Renal cortical epithelial cell (primary cell): ENCODE measurements at places on chromosomes 7 and 10.

GRCh38 chr10:48547981-48548380 is 56.9 kb downstream of the ARHGAP22 start:
- DNase-seq: no peak

DNA sequence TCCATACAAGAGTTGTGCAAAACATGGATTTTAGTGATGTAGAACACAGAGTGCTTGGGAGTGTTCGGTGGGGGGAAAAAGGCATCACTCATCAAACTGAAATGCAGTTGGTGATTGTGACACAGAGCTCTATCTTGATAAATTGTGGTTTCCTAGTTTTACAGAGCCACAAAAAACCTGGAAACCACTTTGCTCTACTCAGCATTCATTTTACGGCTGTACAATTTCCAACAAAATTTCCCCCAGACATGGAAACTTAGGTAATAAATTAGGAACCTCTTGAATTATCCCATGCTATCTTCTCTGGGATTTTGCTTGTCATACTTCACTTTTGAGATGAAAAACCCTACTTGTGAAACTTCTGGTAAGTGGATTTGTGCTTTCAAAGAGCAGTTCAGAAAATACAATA is 614.9 kb upstream of the FZD8 start:
- DNase-seq: no peak

- no peak for DNase-seq
These were observed 138.1 kb downstream of the ADAM22 start for GRCh38 chr7:88071994-88072714.

DNA sequence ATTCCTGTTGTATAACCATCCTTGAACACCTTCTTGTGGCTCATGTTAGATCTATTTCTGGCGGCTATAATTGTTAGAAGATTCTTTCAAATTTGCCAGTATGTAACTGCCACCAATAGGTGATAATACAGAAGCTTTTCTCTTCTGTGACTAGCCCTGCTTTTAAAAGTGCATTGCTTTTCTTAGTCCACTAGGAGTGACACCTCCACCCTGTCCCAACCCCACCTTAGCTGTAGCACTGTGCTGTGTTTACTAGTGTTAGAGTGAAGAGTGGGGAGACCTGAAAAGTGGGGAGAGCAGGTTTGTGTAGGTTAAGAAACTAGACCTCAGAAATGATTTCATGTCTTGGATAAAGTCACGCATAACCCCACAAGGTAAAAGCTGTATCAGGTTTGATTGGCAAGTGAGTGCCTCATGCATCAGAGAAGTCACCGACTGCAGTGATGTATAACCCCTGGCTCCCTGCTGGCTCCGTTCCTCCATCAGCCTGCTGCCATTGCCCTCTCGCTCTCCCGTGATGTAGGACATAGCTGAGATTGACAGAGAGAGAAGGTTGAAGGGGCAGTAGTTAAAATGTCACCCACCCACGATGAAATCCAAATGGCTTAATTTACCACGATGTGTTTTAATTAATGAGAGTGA is 12.5 kb downstream of the NPVF start:
- DNase-seq: no peak

- no peak for DNase-seq
These were observed 392.1 kb upstream of the PODXL start for GRCh38 chr7:131948434-131949053.
